ENCODE measurements at places on chromosomes 11 and 22. TPM values are rescaled to one million over a fixed set of nuclear protein-coding genes. Genes with fewer than 3 reads are reported as not detected.

Gene KRTAP5-10
- not detected for total RNA-seq

Gene NAALADL1
- total RNA-seq = 1.6 TPM

Gene TRIM49
- total RNA-seq = not detected

Gene BAIAP2L2
- total RNA-seq = 0.66 TPM

Gene LRRC32
- total RNA-seq = 9.1 TPM

Gene CALCA
- not detected for total RNA-seq

Gene CYB561A3
- 31.3 TPM for total RNA-seq

Gene CASTOR1
- 21.4 TPM for total RNA-seq

Gene GTSE1
- total RNA-seq = not detected

Gene MPPED1
- total RNA-seq = not detected

Gene KDELR3
- total RNA-seq = 16.3 TPM

Gene KDM4D
- 0.78 TPM for total RNA-seq

Gene TMEM86A
- 4.7 TPM for total RNA-seq

DNA sequence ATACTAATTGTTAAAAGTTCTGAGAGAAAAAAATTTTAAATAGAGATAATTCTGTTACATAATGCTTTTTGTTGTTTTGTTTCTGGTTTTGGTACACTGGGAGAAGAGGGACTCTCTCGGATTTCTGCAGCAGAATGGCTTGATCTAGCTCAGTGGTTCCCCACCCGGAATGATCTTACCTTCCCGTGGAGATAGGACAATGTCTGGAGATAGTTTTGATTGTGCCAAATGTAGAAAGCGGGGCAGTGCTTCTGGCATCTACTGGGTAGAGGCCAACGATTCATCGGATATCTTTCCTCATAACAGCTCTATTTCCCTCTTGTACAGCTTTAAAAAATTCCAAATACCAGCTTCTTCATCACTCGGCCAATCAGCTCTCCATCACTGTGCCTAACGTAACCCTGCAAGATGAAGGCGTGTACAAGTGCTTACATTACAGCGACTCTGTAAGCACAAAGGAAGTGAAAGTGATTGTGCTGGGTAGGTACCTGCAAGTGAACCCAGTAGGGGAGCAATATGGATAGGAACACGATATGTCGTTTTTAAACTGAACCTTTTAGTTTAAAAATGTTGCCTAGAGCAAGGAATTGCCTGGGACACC is 13.2 kb downstream of the CRTAM start:
- no peak for DNase-seq

- DNase-seq = no peak
Observed at GRCh38 chr11:28969832-28970231, 861.6 kb downstream of the METTL15 start.

DNA sequence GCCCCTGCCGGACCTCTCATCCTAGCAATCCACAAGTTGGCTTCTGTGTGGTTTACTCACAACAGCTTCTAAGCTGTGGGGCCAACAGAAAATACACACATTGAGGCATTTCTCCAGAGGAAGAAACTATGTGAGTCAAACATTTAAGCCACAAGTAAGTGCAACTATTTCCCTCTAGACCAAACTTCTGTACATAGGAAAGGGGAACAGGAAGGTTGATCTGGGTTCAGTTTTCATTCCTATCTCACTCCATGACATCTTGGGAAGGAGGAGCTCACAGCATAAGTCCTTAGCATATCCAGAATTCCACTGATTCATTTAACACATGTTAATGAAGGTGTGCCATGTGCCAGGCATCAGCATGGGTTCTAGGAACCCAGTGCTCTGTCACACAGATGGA is 72.8 kb upstream of the PICALM start:
- no peak for DNase-seq

DNA sequence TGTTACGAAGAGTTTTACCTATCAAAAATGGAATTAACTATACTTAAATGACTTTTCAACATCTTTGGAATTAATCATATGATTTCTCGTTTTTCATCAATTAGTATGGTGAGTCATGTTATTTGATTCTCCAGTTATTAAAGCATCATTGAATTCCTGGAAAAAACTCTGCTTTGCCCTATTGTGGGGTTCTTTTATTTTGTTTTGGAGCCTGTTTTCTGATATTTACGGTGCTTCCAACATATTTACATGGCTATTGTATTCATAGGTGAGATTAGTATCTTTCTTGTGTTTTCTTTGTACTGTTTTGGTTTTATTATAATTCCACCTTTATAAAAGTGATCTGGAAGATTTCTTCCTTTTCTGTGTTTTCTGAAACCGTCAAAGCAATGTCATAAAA is 902.7 kb downstream of the TBC1D22A start:
- DNase-seq = no peak

- no peak for DNase-seq
Observed at GRCh38 chr22:43567691-43568324, 156.0 kb downstream of the MPPED1 start.

DNA sequence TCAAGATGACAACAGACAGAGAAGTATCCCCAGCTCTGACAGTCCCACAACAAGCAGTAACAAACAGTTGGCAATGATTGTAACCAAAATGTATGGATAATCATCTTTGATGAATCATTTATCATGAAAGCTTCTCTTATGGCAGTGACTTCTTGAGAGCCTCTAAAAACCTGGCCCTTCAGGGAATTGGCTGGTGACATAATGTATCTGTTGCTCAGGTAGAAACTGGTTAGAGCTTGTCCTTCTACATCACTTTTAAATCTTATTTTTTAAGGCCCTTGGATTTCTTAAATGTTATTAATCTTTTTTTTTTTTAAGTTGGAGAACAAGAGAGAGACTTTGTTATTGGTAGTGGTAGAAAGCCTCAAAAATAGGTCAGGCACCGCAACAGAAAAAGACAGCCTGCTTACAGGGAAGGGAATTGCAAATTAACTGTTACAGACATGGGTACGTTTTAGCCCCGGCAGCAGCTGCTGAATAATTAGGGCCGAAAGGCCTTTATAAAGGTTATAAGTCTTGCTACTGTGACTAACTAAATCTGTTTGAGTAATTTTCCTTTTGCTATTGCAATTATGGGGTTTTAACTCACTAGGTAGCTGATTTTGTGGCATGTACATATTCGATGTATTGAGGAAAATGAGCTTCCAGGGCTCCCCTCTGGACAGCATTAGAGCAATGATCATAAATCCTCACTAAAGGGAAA is 207.7 kb upstream of the LRRC4C start:
- no peak for DNase-seq

GRCh38 chr11:63908631-63909401 is 8.1 kb downstream of the RCOR2 start:
- DNase-seq = no peak

DNA sequence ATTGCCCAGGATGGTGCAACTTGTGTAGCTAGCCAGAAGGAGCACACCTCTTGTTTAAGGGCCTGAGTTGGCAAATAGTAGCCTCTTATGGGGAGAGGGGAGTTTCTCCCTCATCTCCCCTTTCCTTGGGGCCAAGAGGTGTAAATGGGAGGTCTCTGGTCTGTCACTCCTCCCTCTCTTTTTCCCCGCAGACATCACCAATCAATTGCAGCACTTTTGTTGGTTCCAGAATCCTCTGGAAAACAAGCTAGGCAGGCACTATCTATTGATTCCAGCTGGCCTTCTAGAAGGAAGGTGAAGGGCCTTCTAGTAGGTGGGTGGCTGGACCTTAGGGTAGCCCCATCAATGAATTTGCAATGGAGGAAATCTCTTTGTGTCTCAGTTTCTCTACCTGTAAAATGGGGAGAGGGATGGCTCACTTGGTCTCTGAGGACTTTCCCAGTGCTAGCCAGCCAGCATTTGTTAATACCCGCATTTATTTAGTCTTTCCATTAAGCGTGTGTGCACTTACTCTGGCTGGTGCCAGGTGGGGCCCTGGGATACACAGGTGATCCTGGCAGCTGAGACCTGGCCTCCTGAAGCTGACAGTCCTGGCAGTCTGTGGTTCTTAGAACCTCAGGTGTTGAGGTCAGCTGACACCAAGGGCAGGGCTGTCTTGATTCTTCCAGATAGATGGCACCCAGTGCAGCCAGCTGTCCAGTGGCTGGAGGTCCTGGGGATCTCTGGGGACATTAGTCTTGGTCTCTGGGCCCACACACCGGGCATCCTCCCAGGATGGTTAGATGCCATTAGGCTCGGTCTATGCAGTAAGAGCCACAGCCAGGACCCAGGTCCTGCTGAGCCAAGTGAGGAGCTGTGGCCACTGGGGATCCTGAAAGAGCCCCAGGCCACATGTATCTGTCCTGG is 51.7 kb downstream of the TSPAN18 start:
- no peak for DNase-seq

DNA sequence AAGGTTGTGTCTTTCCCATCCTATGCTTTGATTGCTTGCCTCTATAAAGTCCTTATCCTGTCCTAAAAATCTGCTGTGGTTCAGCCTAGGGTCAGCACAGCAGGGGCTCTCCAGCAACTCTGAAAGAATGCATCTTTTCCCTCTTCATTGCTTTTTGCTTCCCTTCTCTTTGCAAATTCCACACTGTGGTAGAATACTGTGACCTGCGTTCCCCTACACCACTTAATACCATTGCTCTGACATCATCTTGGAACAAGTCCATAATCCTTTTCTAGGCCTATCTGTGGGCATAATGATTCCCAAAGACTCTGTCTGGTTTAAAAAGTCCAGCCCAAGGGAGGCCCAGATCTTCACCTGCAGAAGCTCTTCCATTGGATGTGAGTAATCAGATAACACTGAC is 177.7 kb downstream of the NAV2 start:
- no peak for DNase-seq

- DNase-seq = peak; percentile 20
Observed at GRCh38 chr22:24325105-24325757, 54.6 kb downstream of the SPECC1L start.

DNA sequence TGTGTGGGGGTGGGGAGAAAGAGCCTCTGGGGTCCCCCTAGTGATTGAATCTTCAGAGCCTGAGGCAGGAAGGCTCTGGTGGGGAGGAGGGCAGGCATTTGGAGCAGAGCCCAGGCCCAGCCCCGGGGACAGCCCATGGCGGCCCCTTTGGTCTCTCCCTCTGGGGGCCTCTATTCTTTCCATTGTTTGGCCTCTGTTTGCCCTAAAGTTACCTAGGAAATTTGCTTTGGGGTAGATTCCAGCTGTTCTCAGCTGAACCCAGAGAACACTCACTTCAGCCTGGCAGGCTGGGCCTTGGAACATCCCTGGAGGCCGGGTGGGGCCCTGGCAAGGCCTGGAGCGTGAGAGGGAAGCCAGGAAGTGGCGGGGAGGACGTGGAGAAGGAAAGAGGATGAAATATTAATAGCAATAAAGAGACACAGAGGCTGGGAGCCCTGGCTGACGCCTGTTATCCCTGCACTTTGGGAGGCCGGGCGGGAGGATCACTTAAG is 22.9 kb upstream of the A4GALT start:
- DNase-seq = peak; percentile 42

DNA sequence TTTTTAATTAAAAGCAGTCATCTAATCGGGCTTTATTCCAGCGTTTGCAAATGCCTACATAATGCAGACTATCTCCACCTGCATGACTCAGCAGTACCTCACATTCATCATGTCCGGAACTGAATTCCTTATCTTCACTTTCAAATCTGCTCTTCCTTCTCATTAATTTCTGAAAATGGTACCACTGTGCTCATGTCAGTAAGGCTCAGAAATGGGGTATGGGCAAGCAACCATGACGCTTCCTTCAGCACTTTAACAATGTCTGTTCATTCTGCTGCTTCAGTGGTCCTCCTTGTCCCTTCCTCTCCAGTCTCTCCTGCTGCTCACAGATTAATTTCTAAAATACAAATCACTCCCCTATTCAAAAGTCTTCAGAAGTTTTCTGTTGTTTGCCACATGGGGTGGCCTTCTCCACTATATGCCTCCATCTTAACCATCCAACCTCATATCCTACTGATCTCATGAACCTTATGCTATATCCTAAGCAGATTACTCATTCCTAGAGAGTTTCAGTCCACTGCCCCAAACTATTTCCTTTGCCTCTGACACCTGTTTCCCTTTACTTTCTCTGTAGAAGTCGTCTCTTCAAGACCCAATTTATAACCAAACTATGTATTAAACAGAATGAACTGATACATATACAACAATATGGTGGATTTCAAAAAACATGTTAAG is 7.0 kb downstream of the GTF2H1 start:
- DNase-seq = no peak

DNA sequence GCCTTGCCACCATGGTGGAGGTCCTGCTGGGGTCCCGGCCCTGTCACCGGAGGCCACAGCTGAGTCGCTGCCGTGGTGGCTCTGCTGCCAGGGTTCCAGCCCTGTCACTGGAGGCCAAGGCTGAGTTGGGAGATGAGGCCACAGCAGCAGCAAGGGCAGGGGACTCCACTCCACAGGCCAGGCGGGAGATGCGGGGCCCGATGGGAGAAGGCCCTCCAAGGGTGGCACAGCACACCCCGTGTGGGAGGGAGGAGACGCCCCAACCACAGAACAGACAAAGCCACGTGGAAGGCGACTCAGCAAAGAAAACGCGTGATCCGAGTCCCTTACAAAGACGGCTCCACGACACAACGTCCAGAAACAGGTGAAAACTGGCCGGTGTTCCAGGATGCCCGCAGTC is 159.3 kb downstream of the BRD1 start:
- no peak for DNase-seq

DNA sequence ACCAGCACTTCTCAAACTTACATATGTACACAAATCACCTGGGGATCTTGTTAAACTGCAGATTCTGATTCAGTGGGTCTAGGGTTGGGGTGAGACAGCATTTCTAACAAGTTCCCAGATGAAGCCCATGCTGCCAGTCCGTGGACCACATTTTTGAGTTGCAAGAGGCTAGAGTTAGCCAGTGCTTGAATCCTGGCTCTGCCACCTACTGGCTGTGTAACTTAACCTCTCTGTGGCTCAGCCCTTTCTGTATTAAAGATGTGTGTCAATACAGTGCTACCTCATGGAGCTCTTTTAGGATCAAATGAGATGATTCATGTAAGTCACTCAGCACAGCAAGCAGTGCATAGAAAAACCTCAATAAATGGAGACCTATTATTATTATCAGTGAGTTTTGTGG is 90.2 kb upstream of the ISX start:
- DNase-seq = no peak

DNA sequence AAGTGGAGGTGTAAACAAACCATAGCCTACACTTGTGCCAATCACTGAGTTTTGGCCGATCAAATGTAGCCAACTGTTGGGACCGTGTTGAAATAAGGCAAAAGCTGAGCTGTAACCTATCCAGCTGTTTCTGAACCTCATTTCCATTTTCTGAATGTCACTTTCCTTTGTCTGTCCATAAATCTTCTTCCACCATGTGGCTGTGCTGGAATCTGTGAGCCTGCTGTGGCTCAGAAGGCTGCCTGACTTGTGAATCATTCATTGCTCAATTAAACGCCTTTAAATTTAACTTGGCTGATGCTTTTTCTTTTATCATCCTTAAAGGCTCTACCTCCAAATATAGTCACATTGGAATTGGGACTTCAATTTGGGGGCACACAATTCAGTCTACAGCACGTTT is 203.1 kb upstream of the MPPED2 start:
- no peak for DNase-seq

GRCh38 chr22:38860283-38861169 is 11.5 kb downstream of the CBX6 start:
- DNase-seq = no peak

- DNase-seq = no peak
Observed at GRCh38 chr11:104122836-104123235, 41.1 kb downstream of the PDGFD start.

Measured in body of pancreas (tissue), 4 donors.